ENCODE measurements at places on chromosomes 12 and 14.

GRCh38 chr12:52091869-52092268 lies 12.4 kb downstream of the SMIM41 start:
- DNase-seq, result no peak

DNA sequence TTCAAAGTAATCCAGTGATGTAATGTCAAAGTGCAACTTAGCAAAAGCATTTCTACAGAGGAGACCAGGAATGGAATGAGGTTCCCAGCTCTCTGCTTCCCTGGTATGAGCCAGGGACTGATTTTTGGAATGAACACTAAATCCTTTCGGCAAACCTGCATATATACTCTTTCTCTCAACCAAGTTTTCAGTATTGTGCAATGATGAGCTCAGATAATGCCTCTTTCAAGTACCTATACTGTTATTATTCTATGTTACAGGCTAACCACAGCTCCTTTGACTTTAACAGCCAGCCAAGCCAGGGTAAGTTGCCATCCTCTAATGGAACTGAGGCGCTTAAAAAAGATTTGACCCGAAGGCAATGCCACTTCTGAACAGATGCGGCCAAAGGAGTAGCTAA lies 104.9 kb upstream of the FSCB start:
- no peak for DNase-seq

- no peak for DNase-seq
Measured at GRCh38 chr14:29354486-29354885, 573.2 kb downstream of the PRKD1 start.

DNA sequence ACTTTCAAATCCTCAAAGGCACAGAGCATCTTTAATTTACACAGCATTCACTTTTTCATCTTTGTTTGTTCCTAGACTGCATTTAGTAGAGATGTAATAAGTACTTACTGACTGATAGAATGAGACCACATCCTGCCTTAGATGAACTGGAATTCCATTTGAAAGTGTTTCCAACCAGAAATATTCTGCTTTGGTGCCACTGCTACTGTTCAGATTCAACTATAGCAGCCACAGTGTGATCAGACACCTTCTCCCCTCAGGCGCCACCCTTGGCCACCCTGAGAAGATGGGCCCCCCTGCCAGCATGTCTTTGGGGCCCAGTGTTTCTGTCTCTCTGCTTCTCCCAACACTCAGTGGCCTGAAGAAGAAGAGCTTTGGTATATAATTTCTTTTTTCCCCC lies 449.1 kb downstream of the RAD51B start:
- no peak for DNase-seq

GRCh38 chr14:104284107-104284592 lies 145.8 kb downstream of the KIF26A start:
- DNase-seq, result no peak

DNA sequence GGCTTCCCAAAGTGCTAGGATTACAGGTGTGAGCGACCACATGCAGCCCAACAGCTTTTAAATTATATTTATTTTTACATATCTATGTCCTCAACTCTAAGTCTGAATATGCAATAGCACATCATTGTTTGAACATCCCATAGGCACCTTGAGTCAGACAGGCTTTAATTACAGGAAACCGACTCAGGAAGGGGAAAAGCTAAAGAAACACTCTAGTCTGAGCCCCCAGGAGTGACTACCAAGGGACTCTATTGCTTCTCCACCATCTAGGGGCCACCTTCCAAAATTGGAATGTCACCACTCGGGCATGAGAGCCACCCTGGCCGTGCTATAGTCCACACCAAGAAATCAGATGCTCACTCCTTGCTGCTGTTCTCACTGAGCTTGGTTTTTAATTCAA lies 14.0 kb upstream of the MFAP5 start:
- DNase-seq, result no peak

GRCh38 chr12:113619202-113619601 lies 147.5 kb upstream of the LHX5 start:
- no peak for DNase-seq

DNA sequence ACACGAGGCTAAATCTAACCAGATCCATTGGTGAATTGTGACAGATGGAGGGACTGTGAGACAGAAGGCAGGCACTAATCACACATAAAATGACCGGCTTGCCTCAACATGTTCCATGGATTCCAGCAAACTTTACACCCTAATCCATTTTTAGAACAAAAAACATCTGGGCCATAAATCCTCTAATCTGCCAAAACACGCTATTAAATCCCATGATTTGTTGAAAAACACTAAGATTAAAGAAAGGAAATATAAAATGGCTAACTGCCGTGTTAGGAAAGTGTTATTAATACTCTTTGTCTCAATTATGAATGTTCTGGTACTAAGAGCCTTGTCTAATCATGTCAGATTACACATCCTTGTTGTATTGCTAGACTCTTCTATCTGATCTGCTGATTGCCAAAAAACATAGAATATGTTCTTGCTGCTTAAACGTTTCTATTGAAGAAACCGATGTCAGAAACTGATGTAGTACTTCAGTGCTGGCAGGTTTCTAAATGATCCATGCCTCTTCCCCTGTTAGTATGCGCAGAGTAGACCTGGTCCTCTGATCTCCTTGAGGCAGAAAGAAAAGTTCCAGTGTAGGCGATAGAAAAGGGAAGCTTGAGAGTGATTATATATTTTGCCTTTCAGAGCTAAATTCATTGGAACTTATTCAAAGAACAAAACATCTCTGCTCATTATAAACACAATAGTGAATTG lies 384.9 kb downstream of the SOX5 start:
- DNase-seq, result no peak

- DNase-seq, result peak; percentile 73
Measured at GRCh38 chr12:96980991-96981414, 73.9 kb downstream of the NEDD1 start.
